Trophoblast cell (in vitro differentiated cells and primary cell): ENCODE measurements at places on chromosomes 2 and 18.

GRCh38 chr2:97849881-97850528 lies 136.6 kb downstream of the ZAP70 start:
- peak; percentile 17 for DNase-seq

DNA sequence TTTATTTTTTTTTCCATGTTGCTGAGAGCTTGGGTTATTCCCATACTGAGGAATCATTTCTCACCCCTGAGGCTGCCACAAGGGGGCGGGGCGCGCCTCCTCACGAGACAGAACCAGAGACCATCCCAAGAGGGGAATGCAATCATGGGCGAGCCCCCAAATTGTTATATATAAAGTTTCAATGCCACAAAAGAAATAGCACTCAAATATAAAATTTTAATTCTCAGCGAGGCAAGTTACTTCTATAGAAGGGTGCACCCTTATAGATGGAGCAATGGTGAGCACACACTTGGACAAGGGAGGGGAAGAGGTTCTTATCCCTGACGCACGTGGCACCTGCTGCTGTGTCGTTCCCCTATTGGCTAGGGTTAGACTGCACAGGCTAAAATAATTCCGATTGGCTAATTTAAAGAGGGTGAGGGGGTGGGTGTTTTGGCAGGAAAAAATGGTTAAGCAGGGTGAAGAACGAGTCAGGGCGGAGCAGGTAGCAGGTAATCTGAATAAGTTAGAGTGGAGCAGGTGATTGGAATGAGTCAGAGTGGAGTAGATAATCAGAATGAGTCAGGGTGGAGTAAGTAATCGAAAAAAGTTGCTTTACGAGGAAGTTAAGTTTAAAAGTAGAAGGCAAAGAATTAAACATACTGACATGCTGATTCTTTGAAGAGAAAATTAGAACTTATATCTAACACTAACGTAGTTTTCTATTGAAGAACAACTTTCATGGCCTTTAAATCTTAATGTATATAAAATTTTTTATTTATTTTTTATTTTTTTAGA lies 177.5 kb downstream of the MTCL1 start:
- DNase-seq, result no peak

GRCh38 chr2:171509945-171510731 lies 12.1 kb upstream of the CYBRD1 start:
- no peak for DNase-seq

DNA sequence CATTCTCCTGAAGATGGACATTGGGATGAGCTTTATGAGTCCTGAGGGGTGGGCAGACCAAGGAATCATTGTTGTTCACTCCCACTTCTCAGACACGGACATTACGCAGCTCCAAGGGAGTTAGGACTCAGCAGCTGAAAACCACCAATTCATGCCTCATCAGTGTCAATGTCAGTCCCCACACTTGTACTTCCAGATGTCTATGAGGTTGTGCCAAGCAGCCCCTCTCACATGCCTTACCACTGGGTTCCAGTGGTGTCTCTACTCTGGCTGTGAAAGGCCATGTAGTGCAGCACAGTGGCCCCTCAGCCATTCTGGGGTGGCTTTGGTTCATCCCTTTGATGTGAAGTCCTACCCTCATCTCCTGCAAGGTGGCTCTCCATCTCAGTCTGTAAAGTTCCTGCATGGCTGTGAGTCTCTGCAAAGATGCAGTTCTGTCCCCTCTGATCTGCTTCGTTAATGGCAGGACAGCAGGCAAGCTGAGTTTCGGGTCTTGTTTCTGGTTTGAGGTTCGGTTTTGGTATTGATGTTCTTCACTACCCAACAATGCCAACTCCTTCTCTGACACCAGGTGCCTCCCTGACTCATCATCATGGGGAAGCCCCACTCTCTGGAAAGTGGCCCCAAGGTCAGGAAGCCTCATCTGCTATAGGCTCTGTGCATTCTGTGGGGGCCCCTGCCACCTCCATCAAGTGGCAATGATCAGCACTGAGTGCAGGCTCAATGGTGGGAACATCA lies 14.0 kb upstream of the COL6A3 start:
- DNase-seq, result no peak

DNA sequence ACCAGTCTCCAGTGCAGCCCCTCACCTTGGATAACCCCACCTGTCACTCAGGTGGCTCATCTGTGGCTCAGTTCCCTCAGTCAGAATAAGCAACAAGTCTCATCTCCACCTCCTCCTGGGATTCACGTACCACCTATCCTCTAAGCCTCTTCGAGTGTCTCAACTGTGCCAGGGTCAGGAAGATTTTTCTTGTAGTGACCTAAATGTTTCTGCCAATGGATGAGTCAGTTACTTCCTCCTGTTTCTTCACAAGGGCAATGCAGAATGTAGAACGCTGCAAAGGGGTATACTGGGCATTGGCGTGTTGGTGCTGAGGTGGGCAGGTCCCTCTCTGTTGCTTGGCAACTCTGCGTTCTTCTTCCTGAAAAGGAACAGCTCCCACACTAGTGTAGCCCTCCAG lies 213.3 kb upstream of the CXCR4 start:
- no peak for DNase-seq

- DNase-seq, result peak; percentile 44
Measured at GRCh38 chr2:198376677-198377076, 572.3 kb downstream of the PLCL1 start.
